ENCODE measurements at places on chromosomes 13 and 19.

GRCh38 chr19:39438270-39438934 is 2.7 kb upstream of the RPS16 start:
- H3K4me1 ChIP-seq, result peaks cover 28% of the 10 kb centered on the region
- no peaks in the 10 kb centered on the region for H3K27me3 ChIP-seq
- peaks cover 15% of the 10 kb centered on the region for H3K36me3 ChIP-seq
- no peak overlapping the region for H3K4me3 ChIP-seq
- no peak overlapping the region for H3K27ac ChIP-seq

- H3K36me3 ChIP-seq, result no peaks in the 10 kb centered on the region
- no peaks in the 10 kb centered on the region for H3K27me3 ChIP-seq
- H3K27ac ChIP-seq, result no peak overlapping the region
Measured at GRCh38 chr13:65125236-65125635, 2104.9 kb downstream of the PCDH9 start.

GRCh38 chr19:18425515-18426415 is 6.6 kb downstream of the SSBP4 start:
- H3K27me3 ChIP-seq, result no peaks in the 10 kb centered on the region
- peak overlapping the region; percentile 5 for H3K27ac ChIP-seq
- peaks cover 33% of the 10 kb centered on the region for H3K4me1 ChIP-seq
- no peak for DNase-seq
- no peaks in the 10 kb centered on the region for H3K36me3 ChIP-seq

DNA sequence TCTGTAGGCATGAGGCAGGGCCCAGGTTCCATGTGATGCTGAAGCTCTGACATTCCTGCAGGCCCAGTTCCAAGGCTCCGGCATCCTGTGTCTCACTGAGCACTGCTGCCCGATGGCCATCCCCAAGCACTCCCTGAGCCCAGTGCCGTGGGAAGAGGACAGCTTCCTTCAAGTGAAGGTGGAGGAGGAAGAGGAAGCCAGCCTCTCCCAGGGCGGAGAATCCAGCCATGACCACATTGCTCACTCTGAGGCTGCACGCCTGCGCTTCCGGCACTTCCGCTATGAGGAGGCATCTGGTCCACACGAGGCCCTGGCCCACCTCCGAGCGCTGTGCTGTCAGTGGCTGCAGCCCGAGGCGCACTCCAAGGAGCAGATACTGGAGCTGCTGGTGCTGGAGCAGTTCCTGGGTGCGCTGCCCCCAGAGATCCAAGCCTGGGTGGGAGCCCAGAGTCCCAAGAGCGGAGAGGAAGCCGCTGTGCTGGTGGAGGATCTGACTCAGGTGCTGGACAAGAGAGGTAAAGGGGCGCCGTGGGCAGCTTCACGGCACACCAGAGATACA is 8.0 kb downstream of the ZSCAN22 start:
- peak; percentile 59 for DNase-seq
- no peaks in the 10 kb centered on the region for H3K27me3 ChIP-seq
- H3K4me1 ChIP-seq, result no peaks in the 10 kb centered on the region
- H3K36me3 ChIP-seq, result peaks cover 30% of the 10 kb centered on the region

- H3K4me1 ChIP-seq, result no peaks in the 10 kb centered on the region
- no peak for DNase-seq
- no peak overlapping the region for H3K4me3 ChIP-seq
- H3K36me3 ChIP-seq, result no peaks in the 10 kb centered on the region
- no peaks in the 10 kb centered on the region for H3K27me3 ChIP-seq
Measured at GRCh38 chr13:95624020-95624419, 20.5 kb downstream of the DZIP1 start.

GRCh38 chr19:47511128-47511517 is 3.7 kb downstream of the NAPA start:
- peaks cover 78% of the 10 kb centered on the region for H3K4me1 ChIP-seq
- H3K4me3 ChIP-seq, result no peak overlapping the region
- peaks cover 7% of the 10 kb centered on the region for H3K36me3 ChIP-seq
- H3K27ac ChIP-seq, result peak overlapping the region; percentile 99

DNA sequence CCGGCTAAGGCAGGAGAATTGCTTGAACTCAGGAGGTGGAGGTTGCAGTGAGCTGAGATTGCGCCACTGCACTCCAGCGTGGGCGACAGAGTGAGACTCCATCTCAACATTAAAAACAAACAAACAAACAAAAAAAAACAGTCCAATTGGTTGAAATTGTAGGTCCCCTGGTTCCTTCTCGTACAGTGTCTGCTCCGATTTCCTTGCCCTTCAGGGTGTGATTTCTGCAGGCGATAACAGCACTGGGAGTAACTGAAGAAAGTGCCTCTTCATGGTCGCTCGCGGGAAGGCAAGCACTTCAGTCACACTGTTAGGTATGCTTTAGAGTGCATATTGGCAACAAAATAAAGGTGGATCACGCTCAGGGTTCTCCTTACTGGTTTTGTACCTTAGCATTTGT is 39.7 kb downstream of the TPT1 start:
- no peaks in the 10 kb centered on the region for H3K4me1 ChIP-seq
- H3K27ac ChIP-seq, result no peak overlapping the region
- no peaks in the 10 kb centered on the region for H3K36me3 ChIP-seq

DNA sequence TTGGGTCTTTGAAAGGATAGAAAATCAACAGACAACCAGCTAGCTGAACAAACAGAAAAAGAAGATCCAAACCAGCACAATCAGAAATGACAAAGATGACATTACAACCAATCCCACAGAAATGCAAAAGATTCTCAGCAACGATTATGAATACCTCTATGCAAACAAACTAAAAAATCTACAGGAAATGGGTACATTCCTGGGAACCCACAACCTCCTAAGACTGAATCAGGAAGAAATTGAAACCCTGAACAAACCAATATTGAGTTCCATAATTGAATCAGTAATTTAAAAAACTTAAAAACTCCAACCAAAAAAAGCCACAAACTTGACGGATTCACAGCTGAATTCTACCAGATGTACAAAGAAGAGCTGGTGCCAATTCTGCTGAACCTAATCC is 20.9 kb upstream of the C1QTNF9B start:
- DNase-seq, result no peak
- H3K4me1 ChIP-seq, result peaks cover 6% of the 10 kb centered on the region
- no peak overlapping the region for H3K4me3 ChIP-seq
- no peaks in the 10 kb centered on the region for H3K36me3 ChIP-seq

DNA sequence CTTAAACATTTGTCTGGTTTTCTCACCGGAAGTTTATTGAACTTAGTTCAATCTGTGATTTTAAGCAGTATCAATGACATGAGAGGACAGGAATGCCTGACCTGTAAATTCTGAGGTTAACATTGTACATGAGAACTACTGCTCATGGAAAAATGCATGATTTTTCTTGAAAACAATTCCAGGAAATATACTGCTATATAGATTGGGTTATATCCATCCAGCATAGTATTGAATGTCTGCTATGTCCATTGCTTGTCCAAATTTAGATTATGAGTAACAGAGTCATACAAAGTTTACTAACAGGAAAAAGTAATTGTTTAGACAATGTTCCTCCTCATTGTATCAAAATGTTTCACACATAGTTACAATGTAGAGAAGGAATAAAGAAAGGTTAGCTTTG is 606.8 kb downstream of the DACH1 start:
- H3K4me3 ChIP-seq, result no peak overlapping the region
- no peaks in the 10 kb centered on the region for H3K4me1 ChIP-seq
- H3K36me3 ChIP-seq, result no peaks in the 10 kb centered on the region
- H3K27ac ChIP-seq, result no peak overlapping the region
- no peaks in the 10 kb centered on the region for H3K27me3 ChIP-seq
- no peak for DNase-seq

DNA sequence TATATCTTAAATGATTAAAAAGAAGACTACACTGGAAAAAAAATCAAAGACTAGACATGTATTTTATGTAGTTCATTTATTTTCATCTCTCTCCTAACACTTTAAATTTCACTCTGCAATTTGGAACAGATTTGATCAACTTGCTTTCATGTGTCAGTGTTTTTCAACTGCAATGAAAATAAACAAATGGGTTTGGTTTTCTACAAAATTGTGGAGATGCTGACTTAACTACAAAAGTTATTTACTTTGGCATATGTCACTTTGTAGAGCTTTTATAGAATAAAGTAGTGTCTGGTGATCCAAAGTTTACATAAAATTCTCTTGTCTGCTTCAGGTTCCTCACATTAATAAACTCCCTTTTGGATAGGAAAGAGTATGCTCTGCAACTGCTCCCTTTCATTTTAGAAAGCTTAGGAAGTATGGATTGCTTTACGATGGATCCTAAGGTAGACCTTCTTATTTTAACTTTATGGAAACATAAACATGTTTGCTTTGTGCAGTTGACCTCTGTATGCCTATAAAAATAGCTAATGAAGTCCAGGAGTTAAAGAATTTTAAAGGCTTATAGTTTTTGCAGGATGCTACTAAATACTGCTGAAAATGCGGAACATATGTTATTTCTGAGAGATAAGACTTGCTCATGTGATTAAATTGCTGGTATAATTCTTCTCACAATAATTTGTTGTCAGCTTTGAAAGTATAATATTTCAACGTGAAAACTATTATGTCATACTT is 815.9 kb downstream of the PCDH9 start:
- H3K27ac ChIP-seq, result no peak overlapping the region
- H3K27me3 ChIP-seq, result no peaks in the 10 kb centered on the region
- H3K4me1 ChIP-seq, result no peaks in the 10 kb centered on the region
- DNase-seq, result no peak
- H3K36me3 ChIP-seq, result no peaks in the 10 kb centered on the region
- H3K4me3 ChIP-seq, result no peak overlapping the region

DNA sequence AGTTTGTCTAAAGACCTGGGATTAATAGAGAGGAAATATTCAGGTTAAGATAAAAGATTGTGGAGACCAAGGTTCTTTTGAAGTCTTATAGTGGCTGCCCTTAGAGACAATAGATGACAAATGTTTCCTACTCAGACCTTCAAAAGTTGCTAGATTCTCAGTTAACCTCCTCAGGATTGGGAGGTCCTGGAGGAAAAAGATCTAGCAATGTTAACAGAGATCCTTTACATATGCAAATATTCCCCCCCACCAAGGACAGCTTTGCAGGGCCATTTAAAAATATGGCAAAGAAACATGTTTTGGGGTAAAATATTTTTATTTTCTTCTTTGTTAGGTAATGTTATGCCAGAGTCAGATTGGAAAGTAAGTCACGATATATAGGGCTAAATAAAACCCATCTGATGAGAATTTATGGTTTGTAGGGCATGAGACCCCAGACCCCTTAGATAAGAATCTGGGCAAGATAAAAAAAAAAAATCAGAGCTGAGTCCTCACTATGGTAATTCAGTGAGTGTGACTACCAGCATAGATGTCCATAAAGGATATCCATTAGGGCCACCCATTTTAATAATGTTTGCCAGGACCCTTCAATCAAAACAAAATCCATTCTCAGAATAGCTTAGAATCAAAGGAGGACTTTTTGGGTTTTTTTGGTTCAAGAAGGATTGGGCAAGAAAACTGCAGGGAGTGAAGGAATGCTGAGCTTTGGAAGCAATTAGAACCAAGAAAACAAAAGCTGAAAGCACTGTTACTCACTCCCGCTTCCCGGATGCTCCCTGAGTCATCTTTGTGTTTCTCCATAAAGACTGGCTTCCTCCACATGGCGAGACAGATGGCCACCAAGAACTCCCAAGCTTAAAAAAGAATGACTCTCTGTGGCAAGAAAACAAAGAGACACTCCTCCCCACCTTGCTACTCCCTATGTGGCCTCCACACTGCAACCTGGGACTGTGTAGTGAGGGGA is 28.2 kb downstream of the VSTM1 start:
- no peaks in the 10 kb centered on the region for H3K27me3 ChIP-seq
- no peaks in the 10 kb centered on the region for H3K4me1 ChIP-seq
- DNase-seq, result no peak

DNA sequence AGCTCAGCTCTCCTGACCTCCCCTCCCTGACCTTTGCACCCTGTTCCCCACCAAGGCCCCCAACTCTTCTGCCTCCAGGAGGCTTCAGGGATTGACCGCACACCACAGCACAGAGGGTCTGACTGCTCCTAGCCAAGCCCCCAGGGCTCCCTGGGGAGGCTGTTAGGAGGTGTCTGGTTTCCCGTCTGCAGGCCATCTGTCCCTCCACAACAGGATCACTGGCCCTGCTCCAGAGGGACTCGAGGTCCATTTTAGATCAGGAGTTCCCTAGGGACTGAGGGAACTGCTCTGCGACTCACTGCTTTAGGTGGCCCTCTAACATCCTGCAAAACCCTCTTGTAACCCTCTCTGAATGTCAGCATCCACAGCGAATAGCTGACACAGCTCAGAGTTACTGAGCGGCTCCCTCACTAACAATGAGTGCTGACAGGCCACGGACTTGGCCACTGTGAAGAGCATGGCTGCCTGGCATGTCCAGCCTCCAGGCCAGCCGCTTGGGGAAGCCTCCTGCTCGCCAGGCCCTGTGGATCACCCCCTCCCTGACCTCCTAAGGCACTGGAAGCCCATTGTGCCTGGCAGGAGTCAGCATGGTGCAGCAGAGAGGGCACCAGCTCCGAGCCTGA is 17.7 kb downstream of the GRIK5 start:
- no peaks in the 10 kb centered on the region for H3K27me3 ChIP-seq
- no peaks in the 10 kb centered on the region for H3K36me3 ChIP-seq
- no peak for DNase-seq
- H3K4me3 ChIP-seq, result no peak overlapping the region
- no peak overlapping the region for H3K27ac ChIP-seq

DNA sequence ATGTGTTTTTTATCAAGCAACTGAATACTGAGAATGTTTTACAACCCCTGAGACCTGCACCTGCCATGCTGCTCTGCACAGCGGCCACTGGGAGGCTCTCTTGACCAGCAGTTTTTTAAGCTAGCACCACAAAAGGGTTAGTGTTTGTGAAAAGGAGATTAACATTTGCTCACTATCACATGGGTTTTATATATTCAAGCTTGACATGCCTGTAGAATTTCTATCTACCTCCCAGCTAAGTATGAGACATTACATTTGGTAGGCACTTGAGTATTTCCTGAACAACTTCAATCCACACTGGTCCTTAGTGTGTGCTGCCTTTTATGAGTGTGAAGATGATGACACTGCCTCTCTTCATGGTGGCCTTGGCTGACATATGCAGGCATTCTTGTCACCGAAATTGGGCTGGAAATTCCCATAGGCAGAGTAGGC is 1238.9 kb downstream of the UQCRFS1 start:
- DNase-seq, result no peak
- H3K27me3 ChIP-seq, result no peaks in the 10 kb centered on the region
- H3K36me3 ChIP-seq, result no peaks in the 10 kb centered on the region
- H3K27ac ChIP-seq, result no peak overlapping the region
- no peaks in the 10 kb centered on the region for H3K4me1 ChIP-seq
- H3K4me3 ChIP-seq, result no peak overlapping the region

GRCh38 chr13:28564030-28564429 is 69.1 kb upstream of the FLT1 start:
- no peak overlapping the region for H3K4me3 ChIP-seq
- no peaks in the 10 kb centered on the region for H3K36me3 ChIP-seq
- peak; percentile 88 for DNase-seq
- no peaks in the 10 kb centered on the region for H3K27me3 ChIP-seq

- H3K36me3 ChIP-seq, result no peaks in the 10 kb centered on the region
- H3K27ac ChIP-seq, result no peak overlapping the region
- no peak overlapping the region for H3K4me3 ChIP-seq
- no peaks in the 10 kb centered on the region for H3K4me1 ChIP-seq
- DNase-seq, result no peak
Measured at GRCh38 chr13:37741536-37741935, 128.0 kb downstream of the TRPC4 start.
